T-helper 1 cell treated with Interleukin-12 subunit alpha and Interleukin-12 subunit beta and Interleukin-4 antibody, amounts not matched to agents 30 ng/mL and 1 ng/mL, for 36 hours (primary cell): ENCODE measurements at places on chromosomes 6 and 20. TPM values are rescaled to one million over a fixed set of nuclear protein-coding genes. Genes with fewer than 3 reads are reported as not detected.

Gene PI16
- total RNA-seq: 2.5 and 4.6 TPM in 2 replicates

Gene ANKRD66
- total RNA-seq: not detected in 2 replicates

Gene CYP39A1
- not detected in 2 replicates for total RNA-seq

Gene MOG
- total RNA-seq: not detected in 2 replicates

Gene RING1
- total RNA-seq: 44.0 and 46.0 TPM in 2 replicates

Gene VARS1
- 77.4 and 78.9 TPM in 2 replicates for total RNA-seq

Gene SLPI
- 0.64 and 0.88 TPM in 2 replicates for total RNA-seq

Gene PRPF6
- total RNA-seq: 85.2 and 85.6 TPM in 2 replicates

Gene DTD1
- total RNA-seq: 20.1 and 22.7 TPM in 2 replicates

Gene PPP1R14C
- total RNA-seq: 0.15 TPM in 1 of 2 replicates, not detected in the other

Gene CRISP3
- total RNA-seq: not detected in 2 replicates

Gene VSX1
- total RNA-seq: not detected in 2 replicates

Gene ID4
- not detected in 2 replicates for total RNA-seq

Gene HSPA1L
- 3.7 TPM in 2 replicates for total RNA-seq

Gene MUC21
- not detected in 2 replicates for total RNA-seq

Gene SLC44A4
- 0.34 TPM in 1 of 2 replicates, not detected in the other for total RNA-seq

Gene KHDC1
- 2.6 and 2.9 TPM in 2 replicates for total RNA-seq

Gene ATXN1
- total RNA-seq: 97.0 and 99.2 TPM in 2 replicates

Gene DPPA5
- total RNA-seq: not detected in 2 replicates

Gene RAMACL
- total RNA-seq: 0.22 and 0.39 TPM in 2 replicates

Gene AKAP12
- 0.34 and 0.51 TPM in 2 replicates for total RNA-seq

Gene SIGLEC1
- not detected in 2 replicates for total RNA-seq

Gene SMLR1
- not detected in 2 replicates for total RNA-seq

Gene ZNF165
- 0.29 and 0.44 TPM in 2 replicates for total RNA-seq

Gene SLC17A3
- total RNA-seq: 0.59 and 0.66 TPM in 2 replicates

Gene KIF6
- 0.10 TPM in 1 of 2 replicates, not detected in the other for total RNA-seq

Gene HDGFL1
- not detected in 2 replicates for total RNA-seq

Gene VARS2
- 39.2 and 47.2 TPM in 2 replicates for total RNA-seq

Gene FAM83B
- not detected in 2 replicates for total RNA-seq

Gene NKAPL
- total RNA-seq: 0.17 TPM in 2 replicates

Gene DNAH8
- 0.12 and 0.41 TPM in 2 replicates for total RNA-seq

Gene ERVFRD-1
- not detected in 2 replicates for total RNA-seq

Gene OR12D2
- not detected in 2 replicates for total RNA-seq

Gene TMC2
- not detected in 2 replicates for total RNA-seq

Gene ARMH2
- total RNA-seq: 0.78 and 1.6 TPM in 2 replicates

Gene SLC12A5
- 0.49 and 0.88 TPM in 2 replicates for total RNA-seq

Gene SIRPG
- 70.5 and 70.7 TPM in 2 replicates for total RNA-seq

Gene PROKR2
- not detected in 2 replicates for total RNA-seq

Gene PTP4A1
- total RNA-seq: 68.9 and 78.1 TPM in 2 replicates

Gene LY6G6F
- not detected in 2 replicates for total RNA-seq

Gene WFDC10B
- total RNA-seq: not detected in 2 replicates

Gene C6orf15
- total RNA-seq: not detected in 2 replicates

Gene GPSM3
- 264 and 265 TPM in 2 replicates for total RNA-seq

Gene UNC93A
- not detected in 2 replicates for total RNA-seq

Gene DSP
- total RNA-seq: 0.10 TPM in 1 of 2 replicates, not detected in the other

Gene PDCD2
- total RNA-seq: 85.0 and 91.9 TPM in 2 replicates

Gene RPP40
- 5.9 and 6.6 TPM in 2 replicates for total RNA-seq

Gene C20orf204
- 14.7 and 15.5 TPM in 2 replicates for total RNA-seq

Gene CALHM6
- 86.6 and 89.1 TPM in 2 replicates for total RNA-seq
